ENCODE measurements at places on chromosomes 1 and 21.

GRCh38 chr1:196516373-196516772 lies 91.9 kb downstream of the KCNT2 start:
- DNase-seq, result no peak

DNA sequence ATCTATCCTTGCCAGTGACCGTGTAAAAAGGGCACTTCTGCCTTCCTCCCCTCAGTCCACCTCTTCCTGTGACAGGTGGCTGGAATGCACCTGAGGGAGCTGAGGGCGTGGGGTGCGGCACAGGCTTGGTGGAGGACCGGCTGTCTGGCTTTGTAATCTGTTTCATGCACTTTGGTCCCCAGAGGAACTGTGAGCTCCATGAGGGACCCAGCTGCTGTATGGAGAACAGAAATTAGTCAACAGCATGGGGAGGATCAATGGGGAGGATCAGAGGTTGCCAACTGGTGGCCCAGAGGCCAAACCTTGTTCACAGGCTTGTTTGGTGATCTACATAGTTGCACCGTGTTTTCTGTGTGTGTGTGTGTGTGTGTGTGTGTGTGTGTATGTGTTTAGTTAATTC lies 19.0 kb upstream of the LUZP1 start:
- DNase-seq, result no peak

GRCh38 chr1:230641346-230641745 lies 935 bp upstream of the COG2 start:
- no peak for DNase-seq

GRCh38 chr1:59879574-59879973 lies 47.0 kb downstream of the CYP2J2 start:
- no peak for DNase-seq

GRCh38 chr1:16006010-16006409 lies 2.0 kb downstream of the SRARP start:
- no peak for DNase-seq

DNA sequence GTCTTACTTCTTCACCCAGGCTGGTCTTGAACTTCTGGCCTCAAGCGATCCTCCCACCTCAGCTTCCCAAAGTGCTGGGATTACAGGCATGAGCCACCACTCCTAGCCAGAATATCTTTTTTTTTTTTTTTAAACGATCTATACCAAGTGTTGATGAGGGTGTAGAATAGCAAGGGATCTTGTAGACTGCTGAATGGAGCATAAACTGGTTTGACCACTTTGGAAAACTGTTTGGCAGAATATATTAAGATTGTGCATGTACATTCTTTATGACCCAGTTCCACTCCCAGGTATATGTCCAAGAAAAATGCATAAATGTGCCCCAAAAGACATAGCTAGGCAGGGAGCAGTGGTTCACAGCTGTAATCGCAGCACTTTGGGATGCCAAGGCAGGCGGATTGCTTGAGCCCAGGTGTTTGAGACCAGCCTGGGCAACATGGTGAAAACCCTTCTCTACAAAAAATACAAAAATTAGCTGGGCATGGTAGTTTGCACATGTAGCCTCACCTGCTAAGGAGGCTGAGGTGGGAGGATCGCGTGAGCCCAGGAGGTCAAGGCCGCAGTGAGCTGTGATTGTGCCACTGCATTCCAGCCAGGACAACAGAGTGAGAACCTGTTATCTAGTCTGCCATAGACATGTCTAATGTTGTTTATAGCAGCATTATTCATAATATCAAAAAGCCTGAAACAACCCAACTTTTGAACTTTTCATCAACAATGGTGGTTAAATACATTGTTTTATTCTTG lies 184.0 kb downstream of the VPS13D start:
- no peak for DNase-seq

- DNase-seq, result peak; percentile 43
Observed at GRCh38 chr1:211517006-211517405, 25.0 kb upstream of the RD3 start.

DNA sequence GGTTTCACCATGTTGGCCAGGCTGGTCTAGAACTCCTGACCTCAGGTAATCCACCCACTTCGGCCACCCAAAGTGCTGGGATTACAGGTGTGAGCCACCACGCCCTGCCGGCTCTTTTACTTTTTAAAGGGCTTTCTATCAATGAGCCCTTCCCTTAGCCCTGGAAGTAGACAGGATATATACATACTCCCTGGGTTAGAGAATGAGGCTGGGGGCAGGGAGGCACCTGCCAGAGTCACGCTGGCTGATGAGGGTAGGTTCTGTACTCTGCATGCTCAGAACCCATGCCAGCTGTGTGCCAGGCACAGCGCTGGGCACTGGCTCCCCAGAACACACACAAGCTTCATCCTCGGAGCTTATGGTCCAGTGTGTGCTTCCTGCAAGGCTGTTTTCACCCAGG lies 113.6 kb upstream of the IPO9 start:
- no peak for DNase-seq

DNA sequence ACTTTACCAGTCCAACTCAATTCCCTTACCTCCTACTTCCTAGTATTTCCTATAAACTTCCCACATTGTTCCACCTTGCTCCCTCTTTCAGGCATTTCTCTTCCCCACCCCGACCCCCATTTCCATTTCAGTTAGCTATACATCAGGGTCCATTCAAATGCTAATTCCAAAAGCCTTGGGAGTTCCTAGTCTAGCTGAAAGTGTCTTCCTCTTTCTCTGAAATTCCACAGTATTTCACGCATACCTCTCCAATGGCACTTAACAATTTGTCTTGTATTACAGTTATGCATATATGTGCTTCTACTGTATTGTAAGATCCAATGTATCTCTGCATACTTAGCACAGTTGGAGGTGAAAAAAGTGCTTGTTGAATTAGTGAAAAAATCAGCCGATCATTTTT lies 94.9 kb downstream of the ZNF644 start:
- DNase-seq, result no peak

DNA sequence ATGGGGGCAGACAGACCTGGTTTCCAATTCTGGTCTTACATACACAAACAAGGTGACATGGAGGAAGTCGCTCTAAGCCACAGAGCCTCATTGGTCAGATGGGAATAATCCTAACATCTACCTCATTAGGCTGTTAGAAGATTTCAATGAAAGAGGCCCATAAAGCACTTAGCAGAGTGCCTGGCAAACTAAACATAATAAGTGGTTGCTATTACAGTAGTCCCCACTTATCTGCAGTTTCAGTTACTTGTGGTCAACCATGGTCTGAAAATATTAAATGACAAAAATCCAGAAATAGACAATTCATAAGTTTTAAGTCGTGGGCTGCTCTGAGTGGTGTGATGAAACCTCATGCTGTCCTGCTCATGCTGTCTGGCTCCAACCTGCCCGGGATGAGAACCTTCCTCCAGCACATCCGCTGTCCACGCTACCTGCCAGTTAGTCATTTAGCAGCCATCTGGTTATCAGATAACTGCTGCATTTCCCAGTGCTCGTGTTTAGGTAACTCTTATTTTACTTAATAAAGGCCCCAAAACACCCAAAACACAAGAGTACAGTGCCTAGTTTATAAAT lies 112.3 kb downstream of the DDX20 start:
- DNase-seq, result no peak

DNA sequence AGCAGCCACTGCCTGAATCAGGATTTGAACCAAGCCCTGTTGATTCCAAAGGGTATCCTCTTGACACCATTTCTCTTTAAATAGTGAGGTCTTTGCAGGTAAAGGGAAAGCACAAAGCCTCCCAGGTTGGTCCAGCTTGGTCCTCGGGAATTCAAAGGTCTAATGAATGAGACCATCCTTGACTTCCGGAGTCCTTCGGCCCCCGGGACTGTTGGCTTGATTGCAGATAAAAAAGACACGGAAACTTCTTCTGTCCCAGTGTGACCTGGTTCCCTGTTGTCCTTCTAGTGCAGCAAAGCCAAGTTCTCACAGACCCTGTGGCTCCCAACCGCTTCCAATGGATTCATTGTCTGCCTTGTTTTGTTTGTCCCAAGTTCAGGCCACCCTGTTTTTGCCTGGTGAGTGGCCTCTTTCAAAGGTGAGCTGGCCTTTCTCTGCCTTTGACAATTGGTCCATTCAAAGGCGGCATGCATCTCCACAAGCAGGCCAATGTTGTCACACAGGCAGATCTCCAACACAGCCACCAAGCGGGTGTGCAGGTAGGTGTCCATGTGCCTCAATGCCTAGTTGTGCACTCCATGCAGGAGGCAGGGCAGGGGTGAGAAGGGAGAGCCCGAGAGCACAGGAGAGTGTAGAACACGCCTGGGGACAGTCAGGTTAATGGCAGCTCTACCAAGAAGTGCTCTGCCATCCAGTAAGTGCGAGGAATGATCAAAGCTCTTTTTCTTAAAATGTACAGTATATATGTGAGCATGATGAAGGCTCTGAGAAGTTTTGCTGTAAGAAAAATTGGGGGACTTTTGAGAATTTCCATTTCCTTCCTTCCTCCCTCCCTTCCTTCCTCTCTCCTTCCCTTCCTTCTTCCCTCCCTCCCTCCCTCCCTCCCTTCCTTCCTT lies 82.1 kb upstream of the ZBTB40 start:
- DNase-seq, result no peak

DNA sequence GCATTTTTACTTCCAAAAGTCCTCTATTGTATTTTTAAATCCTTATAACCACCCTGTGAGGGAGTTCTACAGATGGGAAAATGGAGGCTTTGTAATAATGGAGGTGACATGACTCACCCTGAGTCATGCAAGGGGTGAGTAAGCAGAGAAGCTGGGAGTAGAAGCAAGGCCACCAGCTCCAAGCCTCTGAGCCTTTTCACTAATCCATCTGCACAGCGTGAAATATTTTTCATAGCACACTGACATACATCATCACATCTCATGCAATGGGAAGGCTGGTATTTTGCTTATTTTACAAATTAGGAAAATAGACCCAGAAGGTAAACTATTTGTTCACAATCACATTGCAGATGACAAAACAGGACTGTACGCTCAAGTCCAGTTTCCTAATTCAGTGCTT lies 96.9 kb downstream of the KCNH1 start:
- DNase-seq, result no peak

GRCh38 chr1:203177036-203177405 lies 1.4 kb upstream of the MYBPH start:
- no peak for DNase-seq

DNA sequence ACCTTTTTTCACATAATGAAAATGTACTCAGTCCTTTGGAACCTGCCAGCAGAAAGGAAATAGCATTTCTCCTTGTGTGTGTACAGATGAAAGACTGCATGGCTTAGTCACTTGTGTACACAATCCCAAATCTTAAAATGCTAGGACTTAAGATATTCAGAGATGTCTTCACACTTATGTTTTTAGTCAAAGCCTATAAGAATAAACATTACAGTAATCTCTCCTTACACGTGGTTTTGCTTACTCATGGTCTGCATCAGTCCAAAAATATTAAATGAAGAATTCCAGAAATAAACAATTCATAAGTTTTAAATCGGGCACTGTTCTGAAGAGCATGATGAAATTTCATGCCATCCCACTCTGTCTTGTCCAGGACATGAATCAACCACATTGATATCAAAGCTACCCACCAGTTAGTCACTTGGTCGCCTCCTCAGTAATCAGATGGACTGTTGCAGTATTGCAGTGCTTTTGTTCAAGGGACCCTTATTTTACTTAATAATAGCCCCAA lies 75.7 kb upstream of the RRP15 start:
- no peak for DNase-seq

GRCh38 chr1:222818171-222818570 lies 3.3 kb downstream of the DISP1 start:
- DNase-seq, result no peak

DNA sequence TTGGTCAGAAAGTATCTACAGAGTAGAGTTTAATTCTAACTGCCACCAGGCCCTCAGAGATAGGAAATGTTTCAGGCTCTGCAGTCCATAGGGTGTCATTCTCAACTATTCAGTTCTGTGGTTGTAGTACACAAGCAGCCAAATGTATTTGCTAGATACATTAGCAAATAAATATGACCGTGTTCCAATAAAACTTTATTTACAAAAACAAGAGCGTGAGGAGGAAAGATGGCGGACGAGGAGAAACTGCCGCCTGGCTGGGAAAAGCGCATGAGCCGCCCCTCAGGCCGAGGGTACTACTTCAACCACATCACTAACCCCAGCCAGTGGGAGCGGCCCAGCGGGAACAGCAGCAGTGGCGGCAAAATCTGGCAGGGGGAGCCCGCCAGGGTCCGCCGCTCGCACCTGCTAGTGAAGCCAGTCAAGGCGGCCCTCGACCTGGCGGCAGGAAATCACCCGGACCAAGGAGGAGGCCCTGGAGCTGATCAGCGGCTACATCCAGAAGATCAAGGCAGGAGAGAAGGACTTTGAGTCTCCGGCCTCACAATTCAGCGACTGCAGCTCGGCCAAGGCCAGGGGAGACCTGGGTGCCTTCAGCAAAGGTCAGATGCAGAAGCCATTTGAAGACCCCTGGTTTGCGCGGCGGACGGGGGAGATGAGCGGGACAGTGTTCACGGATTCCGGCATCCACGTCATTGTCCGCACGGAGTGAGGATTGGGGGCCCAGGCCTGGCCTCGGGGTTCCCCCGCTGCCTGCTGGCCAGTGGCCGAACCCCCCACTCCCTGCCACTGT lies 286.1 kb downstream of the LRRC40 start:
- no peak for DNase-seq

GRCh38 chr1:29875557-29876028 lies 639.3 kb downstream of the PTPRU start:
- no peak for DNase-seq

GRCh38 chr1:235866205-235866912 lies at the start of gene LYST:
Gene LYST (minus strand): TSS chr1:235866906. CDS start chr1:235830417, 36,489 bp downstream.
- peak; percentile 61 for DNase-seq

- DNase-seq, result no peak
Observed at GRCh38 chr1:205451759-205452164, 4.1 kb downstream of the BLACAT1 start.

GRCh38 chr1:180946056-180946455 lies 33.4 kb downstream of the KIAA1614 start:
- DNase-seq, result no peak

- no peak for DNase-seq
Observed at GRCh38 chr1:178367151-178367550, 129.6 kb downstream of the CLEC20A start.

DNA sequence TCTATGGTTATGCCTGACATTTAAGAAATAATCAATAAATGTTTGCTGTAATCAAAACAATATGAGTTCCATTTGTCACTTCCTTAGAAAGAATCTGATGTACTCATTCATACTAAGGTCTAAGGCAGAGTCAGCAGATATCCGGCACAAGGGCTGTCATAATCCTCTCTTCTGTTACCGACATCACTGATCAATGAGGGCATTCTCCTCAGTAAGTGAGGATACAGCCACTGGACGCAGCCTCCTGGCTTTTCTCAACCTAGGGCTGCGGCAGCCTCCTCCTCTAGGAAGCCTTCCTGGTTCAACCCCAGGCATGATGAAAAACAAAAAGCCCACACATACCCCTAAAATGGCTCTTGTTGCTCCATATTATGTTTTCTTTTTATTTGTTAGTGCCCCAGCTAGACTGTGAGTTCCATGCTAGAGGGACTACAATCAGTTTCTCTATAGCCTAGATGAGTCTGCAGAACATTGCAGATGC lies 40.7 kb upstream of the TENT5C start:
- DNase-seq, result no peak
